ENCODE measurements at places on chromosomes 11 and 22. TPM values are rescaled to one million over a fixed set of nuclear protein-coding genes. Genes with fewer than 3 reads are reported as not detected.

The TSGA10IP gene
- not detected for polyA plus RNA-seq

The CBLIF gene
- not detected for polyA plus RNA-seq

The PATE2 gene
- polyA plus RNA-seq: not detected

The CCS gene
- 16.9 TPM for polyA plus RNA-seq

The RIBC2 gene
- 1.6 TPM for polyA plus RNA-seq

The ISX gene
- polyA plus RNA-seq: not detected

The CRYBB2 gene
- not detected for polyA plus RNA-seq

The DHCR7 gene
- 64.6 TPM for polyA plus RNA-seq

The HTR3A gene
- polyA plus RNA-seq: not detected

The ACR gene
- polyA plus RNA-seq: not detected

- peak; percentile 81 for DNase-seq
Measured at GRCh38 chr22:28829358-28830181, 29.2 kb upstream of the XBP1 start.

DNA sequence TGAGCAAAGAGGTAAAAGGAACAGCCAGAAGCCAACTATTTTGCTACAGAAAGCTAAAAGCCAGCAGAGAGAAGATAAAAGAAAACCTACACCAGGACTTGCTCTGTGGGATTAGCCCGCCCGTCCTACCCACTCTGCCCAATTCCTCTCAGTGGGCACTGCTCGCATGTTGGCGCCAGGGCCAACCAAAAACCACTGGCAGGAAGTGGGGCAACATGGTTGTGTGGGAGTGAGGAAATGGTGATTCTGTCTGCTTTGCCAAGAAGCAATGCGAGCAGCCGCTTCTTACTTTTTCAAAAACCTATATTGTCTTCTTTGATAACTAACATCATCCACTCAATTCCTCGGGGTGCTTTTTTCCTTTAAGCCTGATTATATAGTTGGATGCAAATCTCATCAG, 14.2 kb upstream of the APOA1 start:
- peak; percentile 26 for DNase-seq

GRCh38 chr22:35697142-35697541, 20.5 kb upstream of the APOL5 start:
- DNase-seq: no peak

GRCh38 chr11:78469896-78470295, 52.3 kb upstream of the GAB2 start:
- DNase-seq: no peak

- DNase-seq: no peak
Measured at GRCh38 chr11:122040464-122040863, 75.6 kb downstream of the BLID start.

GRCh38 chr11:122594986-122595645, 60.4 kb upstream of the UBASH3B start:
- DNase-seq: no peak

- no peak for DNase-seq
Measured at GRCh38 chr11:36741515-36741914, 143.5 kb upstream of the RAG2 start.

- DNase-seq: no peak
Measured at GRCh38 chr11:103927535-103927934, 108.9 kb upstream of the DDI1 start.

DNA sequence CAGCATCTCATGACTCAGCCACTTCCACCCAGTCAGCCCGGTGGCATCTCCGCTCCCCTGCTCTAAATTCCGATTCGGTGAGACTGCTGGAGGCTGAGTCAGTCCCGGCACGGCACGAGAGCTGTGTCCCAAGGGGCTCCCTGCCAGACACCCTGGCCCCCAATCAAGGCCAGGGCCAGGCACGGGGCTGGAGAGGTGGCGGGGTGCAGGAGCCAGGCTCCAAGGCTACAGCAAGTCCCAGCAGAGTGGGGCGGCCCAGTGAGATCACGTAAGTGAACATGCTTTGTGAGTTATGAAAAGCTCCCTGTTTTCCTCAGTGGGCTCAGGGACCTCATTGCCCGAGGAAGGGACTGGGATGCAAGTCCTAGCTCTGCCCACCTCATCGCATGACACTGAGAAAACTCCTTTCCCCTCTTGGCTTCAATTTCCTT, 3.0 kb downstream of the C11orf68 start:
- DNase-seq: peak; percentile 95

DNA sequence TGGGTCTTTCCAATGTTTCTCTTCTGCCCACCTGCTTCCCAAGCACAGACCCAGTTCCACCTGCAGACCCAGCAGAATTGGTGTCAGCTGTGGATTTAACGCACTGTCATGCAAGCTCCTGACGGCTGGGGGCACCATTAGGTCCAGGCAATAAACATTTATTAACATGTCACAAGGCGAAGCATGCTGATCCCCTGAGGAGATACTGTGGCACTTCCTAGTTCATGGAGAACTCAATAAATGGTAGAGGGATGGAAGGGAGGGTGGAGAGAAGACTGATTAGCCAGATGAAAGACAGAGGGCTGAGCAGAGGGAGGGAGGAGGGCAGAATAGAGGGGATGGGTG, 68.3 kb upstream of the TSPAN18 start:
- DNase-seq: no peak

DNA sequence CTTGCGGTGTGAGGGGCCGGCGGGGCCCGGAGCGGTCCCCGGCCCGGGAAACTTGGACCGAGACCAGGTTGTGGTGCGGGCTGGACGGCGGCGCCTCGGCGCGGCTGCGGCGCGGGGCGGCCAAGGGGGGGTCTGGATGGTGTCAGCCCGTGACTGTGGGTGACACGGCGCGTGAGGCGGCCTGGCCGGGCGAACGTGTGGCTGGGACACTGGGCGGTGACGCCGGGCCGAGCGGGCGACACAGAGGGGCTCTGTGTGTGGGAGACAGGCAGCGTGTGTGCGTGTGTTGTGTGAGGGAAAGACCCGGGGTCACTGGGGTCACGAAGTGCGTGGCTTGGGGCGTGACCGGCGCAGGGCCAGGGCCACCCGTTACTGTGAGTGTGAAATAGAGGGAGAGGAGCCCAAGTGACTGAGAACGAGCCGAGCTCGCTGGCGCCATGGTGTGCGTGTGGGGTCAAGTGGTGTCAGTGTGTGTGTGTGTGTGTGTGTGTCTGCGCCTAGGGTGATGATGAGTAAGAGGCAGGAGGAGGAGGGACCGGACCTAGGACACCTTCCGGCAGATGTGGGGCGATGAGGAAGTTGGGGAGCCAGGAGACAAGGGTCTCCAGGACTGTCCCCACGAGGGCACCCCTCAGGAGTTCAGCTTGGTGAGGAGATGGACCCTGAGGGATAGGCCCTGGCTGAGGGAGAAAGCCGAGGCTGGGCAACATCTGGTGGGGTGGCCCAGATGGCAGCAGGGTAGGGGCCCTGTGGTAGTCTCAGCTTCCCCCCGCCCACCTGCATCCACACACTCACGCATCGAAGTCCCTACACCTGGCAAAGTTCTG, 817 bp downstream of the RELT start:
- DNase-seq: peak; percentile 77

GRCh38 chr22:46833228-46833627, 70.8 kb downstream of the TBC1D22A start:
- no peak for DNase-seq

DNA sequence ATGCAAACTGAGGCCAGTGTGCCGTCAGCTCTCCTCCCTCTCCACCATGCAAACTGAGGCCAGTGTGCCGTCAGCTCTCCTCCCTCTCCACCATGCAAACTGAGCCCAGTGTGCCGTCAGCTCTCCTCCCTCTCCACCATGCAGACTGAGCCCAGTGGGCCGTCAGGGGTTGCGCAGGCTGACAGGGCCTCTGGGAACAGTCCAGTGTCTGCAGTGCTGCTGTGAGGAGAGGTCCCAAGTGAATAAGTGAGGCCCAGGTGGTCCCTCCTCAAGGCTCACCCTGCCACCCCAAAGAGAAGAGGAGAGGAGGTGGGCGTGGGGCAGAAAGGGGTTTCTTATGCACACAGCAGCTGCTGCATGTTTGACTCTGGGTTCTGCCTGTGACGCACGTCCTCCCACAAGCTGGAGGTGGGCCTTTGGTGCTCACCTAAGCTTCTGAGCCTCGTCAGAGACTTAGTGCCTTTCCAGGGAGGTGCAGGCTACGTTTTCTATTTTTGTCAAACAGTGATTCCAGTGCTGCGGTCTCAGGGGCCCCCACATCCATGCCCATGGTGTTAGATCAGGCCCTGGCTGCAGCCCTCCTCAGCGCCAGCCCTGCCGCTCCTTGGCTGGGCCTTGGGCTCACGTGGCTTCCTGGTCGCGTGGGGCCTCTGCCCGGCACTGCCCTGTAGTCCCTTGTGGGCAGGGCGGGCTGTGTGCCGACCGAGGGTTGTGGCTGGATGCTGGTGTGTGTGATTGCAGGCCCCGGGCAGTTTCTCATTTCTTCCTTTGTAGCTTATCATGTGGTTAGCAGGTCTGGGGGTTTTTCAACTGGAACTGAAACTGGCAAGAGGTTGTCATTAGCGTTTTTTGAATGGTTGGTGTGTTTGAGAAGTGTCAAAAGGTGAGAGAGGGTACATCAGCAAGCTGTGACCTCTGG, 7.1 kb downstream of the TPCN2 start:
- no peak for DNase-seq

DNA sequence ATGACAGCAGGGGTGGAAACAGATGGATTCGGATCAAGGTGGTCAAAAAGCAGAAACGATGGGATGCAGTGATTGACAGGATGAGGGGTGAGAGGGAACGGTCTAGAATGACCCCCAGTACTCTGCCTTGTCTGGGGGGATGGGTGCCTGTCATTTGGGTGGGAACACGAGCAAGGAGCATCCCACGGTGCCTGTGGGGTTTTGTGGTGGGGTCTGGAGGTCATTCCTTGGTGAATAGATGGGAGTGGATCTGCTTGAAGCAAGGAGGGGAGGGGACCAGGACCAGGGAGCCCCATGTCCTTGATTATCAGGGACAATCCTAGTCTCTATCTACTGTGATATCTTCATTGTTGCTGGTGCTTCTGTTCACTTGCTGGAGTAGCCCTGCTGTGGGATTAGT, 8.1 kb upstream of the CERK start:
- DNase-seq: no peak

- no peak for DNase-seq
Measured at GRCh38 chr11:7582338-7582985, 68.7 kb downstream of the PPFIBP2 start.

DNA sequence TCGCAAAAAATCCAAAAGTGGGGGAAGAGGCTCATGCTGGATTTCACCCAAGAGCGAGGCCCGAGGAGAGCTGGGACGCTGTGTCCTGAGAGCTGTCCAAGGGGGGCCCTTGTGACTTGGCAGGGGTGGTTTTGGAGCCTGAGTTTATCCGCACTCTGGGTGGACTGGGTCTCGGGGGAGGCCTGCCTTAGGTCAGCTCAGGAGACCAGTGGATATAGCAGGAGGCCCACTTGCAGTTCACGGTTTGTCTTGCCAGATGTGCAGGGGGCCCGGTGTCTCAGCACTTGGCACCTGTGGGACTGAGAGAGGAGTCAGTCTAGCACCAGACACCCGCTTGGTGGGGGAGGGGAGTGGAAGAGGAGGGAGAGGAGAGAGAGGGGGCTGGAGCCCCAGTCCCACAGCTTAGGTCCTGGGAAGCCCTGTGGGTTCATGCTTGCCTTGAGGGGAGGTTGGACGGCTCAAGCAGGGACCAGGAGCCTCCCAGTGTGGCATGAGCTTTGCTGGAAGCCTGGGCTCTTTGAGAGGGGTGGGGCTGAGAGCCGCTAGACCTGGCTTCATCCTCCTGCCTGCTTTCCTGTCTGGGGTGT, 33.4 kb downstream of the PARVB start:
- peak; percentile 28 for DNase-seq

DNA sequence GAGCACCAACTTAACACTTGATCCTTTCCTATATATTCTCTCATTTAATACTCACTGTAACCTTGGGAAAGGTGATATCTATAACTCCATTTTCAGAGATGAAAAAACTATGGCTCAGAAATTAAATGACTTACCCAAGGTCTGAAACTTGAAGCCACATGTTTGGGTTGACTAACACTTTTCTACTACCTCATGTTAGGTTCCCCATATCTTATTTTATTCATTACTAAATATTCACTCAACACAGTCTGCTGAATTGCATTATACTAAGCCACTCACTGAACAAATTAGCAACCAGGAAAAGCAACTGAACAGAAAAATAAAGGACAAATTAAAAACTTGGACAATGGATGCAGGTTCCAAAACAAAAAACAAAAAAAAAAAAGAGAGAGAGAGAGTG, 59.9 kb downstream of the FAM168A start:
- no peak for DNase-seq

DNA sequence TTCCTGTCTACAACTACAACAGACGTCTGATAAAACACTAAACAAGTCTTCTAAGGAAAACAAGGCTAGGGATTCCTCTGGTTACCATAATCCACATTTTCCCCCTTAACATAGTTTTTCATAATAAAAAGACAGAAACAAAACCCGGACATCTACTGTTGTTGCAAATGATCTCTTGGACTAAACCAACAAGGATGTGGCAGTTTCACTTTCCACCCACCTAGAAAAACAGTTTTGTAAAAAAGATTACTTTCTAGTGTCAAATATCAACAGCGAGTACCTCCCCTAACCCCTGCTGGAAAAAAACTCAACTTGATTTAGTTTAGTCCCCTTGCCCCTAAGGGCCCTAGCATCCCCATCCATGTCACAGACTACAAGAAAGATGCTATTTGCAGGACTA, 5.4 kb downstream of the GNG3 start:
- no peak for DNase-seq
